ENCODE measurements at places on chromosomes 7 and 10.

GRCh38 chr7:2374830-2375728, 20.5 kb downstream of the EIF3B start:
- no peak for DNase-seq

GRCh38 chr7:110987127-110987693, 103.7 kb upstream of the LRRN3 start:
- no peak for DNase-seq

DNA sequence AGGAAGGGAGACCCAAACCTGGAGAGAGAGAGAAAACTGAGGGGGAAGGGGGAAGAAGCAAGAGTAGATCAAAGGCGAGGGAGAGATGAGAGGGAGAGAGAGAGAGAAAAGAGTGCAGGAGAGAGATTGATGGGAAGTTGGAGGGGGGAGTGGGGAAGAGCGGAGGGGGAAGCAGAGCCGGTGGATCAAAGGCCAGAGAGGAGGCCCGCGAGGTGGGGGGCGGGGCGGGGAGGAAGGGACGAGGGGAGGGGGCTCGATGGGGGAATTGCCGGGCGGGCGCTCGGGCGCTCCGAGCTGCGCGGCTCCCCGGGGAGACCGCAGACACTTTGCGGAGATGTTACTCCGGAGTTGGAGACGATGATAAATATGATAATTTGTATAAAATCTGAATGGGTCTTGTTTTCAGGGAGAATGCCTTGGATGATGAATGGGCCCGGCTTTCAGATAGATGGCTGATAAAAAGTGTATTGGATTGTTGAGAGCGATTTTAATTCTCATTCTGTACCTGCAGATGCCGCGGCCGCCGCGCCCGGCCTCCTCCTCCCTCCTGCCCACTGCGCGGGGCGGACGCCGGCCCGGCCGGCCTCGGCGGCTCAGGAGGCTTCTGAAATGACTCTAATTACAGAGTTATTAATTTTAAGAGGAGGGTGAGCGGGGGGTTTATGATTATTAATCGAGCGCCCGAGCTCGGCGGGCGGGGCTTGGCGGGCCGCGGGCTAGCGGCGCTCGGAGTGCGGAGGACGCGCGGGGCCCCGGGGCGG, 21.4 kb upstream of the PAX2 start:
- DNase-seq = no peak

- no peak for DNase-seq
Measured at GRCh38 chr7:150665896-150666295, 19.6 kb upstream of the GIMAP2 start.

GRCh38 chr7:135558881-135559280, 1.2 kb downstream of the NUP205 start:
- no peak for DNase-seq

- no peak for DNase-seq
Measured at GRCh38 chr10:112816033-112816430, 134.0 kb upstream of the TCF7L2 start.

DNA sequence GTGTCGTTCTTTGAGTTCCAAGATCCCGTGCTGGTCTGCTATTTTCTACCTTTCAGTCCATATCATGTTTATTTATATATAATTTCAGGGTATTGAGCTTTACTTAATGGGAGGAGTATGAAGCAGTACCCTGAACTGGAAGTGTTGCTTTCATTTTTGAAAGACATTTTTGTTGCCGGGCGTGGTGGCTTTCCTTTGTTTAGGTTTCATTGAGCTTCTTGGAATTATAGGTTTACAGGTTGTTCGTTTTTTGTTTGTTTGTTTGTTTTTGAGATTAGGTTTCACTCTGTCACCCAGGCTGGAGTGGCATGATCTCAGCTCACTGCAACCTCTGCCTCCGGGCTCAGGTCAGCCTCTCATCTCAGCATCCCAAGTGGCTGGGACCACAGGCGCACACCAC, 7.4 kb downstream of the ZNF487 start:
- DNase-seq = no peak

DNA sequence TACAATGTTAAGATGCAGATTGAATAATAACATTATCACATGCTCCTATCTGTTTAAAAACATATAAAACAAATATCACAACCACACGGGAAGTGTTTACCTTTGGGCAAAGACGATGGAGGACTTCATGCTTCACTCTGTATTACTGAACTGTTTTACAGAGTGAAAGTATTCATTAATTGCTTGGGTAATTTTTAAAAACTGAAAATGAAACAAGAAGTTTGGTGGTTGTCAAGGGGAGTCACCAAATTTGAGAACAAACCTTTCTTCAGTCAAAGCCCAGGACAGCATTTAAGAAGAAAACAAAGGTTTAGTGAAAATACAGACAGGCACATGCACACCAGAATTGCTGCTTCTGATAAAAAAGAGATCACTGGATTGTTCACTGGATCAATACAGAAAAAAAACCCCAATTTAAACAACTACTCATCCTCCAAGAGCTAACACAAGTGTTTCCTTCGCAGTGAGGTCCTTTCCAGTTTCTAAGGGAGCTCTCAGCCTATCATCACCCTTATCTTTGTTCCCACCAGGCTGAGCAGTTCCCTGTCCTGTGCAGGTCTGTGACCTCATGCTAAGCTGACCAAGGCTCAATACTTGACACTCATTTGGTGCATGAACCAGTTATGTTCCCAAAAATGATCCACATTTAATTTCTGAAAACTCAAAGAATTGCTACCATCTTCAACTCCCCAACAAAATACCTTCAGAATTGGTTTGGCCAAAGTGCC, 8.8 kb downstream of the PARP12 start:
- no peak for DNase-seq

DNA sequence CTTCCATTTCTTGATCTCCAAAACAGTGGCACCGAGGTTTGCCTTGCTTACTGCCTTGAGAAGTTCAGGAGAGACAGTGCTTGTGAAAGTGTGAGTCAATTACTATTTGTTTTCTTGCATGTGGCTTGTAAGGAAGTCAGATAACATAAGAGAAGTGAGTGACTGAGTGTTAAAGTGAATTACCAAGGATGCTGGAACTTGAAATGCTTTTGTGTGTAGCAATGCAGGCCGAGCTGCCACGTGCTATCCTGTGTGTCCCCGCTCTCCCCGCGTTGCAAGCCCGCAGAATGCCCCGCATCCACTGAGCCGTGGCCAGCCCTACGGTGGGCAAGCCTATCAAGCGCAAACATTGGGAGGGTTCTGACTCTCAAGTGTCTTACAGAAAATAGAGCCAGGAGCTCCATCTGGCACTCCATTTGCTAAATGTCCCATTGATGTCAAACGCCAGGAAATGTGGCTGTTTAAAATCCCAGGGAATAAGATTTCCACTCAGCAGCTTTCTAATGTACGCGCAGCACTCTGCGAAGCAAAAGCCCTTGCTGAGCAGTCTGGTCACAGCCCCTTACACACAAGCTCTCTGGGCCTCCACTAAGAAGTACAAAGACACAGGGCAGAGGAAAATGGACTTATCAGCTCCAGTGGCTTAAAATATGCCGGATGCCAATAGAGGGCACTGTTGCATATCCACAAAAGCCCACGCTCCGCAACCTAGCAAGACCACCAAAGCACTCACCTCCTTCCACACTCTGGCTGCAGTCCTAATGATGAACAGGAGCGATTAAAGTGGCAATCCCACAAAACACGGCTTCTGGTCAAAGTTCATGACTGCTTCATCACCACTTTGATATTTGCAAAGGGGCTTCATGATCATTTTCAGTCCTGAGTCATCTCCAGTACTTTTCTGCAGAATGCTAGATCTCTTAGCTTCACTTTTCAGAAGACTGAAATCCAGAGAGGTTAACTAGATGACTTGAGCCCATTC, 158.0 kb upstream of the ITGB1 start:
- DNase-seq = no peak
